ENCODE measurements at places on chromosomes 7 and 10.

DNA sequence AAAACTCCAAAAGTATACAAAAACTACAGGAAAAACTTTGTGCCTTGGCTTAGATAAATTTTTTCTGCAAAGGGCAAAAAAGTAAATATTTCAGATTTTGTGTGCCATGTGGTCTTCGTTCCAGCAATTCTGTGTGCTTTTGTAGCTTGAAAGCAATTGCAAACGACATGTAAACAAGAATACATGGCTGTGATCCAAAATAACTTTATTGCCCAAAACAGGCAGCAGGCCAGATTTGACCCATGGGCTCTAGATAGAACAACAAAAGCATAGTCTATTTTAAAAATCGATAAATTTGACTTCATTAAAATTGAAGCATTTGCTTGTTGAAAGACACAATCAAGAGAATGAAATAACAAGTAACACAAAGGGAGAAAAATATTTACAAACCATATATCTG lies 336.6 kb downstream of the HPSE2 start:
- DNase-seq = no peak

GRCh38 chr7:27106181-27106900 lies 3.9 kb upstream of the HOXA2 start:
- peak; percentile 41 for DNase-seq

DNA sequence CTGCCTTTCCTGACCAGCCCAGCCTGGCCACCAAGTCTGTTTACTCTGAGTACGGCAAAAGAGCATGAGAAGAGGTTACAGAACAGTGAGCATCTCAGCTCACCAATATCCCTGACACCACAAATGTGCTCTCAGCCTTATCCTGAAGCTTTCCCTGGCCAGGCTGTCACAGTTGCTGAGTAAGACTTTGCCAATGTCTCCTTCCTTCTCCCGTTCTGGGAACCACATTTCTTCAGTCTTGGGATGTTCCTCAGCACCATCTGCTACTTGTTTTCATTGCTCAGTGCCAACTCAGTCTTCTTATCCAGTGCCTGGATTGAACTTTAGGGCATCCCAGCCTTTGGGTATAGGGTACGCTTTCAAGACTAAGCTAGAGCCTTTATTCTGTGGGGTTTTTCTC lies 7.1 kb upstream of the KCNIP2 start:
- no peak for DNase-seq

GRCh38 chr10:75353183-75353582 lies 48.4 kb downstream of the ZNF503 start:
- no peak for DNase-seq

DNA sequence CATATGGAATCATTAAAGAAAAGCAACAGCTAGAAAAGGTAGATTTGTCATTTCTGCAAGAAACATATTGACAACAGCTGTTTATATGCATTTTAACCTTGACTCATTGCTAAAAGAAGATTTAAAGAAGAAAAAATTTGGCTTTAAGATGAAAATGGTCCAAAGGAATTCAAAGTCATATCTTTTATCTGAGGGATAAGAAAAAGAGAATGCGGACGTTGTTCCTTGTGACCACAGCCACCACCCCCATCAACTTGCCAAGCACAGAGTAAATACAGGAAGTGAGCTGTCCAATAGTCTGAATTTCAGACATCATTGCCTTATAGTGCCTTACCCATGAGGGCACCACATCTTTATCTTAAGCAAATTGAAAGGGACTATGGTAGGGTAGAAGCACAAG lies 7.3 kb upstream of the CRPPA start:
- DNase-seq = no peak

DNA sequence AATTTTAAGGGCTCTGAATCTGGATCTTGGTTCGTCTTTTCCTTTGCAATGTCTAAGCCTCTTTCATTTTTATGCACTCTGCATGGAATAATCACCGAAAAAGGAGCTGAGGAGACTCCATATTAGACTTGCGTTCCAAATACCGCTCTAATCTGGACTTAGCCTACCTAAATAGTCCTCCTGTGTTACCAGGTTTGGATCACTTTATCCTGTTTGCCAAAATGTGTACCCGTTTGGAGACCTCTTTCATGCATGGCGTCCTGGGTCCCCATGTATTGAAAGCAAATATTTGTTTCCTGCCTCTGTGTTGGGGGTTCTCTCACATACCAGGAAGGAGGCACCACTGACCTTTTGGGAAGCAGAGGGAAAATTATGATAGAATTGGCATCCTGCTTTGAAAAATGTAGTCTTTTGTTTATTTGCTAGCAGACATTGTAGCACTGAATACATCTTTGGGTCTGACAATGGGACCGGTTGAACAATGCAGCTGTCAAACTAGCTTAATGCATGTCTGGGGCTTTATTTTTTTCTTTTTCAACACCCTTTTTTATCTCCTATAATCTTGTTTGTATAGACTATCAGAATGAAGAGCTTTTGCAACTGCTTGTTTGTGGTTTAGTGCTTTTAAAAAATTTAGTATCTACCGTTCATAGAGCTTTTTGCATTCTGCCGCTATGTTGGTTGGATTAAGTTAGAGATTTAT lies 11.8 kb upstream of the CELF2 start:
- DNase-seq = peak; percentile 65

- no peak for DNase-seq
These were observed 107.2 kb downstream of the HECTD2 start for GRCh38 chr10:91517394-91517793.

DNA sequence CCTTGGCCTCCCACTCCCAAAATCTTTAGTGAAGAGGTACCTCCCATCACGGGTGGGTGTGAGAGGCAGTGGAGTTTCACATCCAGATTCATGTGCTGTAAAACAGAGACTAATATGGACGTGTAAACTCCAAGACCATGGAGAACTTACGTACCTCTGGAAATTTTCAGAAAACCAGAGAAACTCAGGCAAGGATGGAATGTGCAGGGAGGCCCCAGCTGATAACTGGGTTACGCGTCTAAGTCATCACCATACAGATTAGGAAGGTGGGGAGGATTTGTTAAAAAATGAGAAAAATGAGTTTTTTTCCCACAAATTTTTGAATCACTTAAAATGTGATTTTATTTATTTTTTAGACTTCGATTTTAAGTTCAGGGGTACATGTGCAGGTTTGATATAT lies 16.3 kb upstream of the STN1 start:
- DNase-seq = no peak

GRCh38 chr10:102429468-102429867 lies 2.9 kb downstream of the CUEDC2 start:
- no peak for DNase-seq

DNA sequence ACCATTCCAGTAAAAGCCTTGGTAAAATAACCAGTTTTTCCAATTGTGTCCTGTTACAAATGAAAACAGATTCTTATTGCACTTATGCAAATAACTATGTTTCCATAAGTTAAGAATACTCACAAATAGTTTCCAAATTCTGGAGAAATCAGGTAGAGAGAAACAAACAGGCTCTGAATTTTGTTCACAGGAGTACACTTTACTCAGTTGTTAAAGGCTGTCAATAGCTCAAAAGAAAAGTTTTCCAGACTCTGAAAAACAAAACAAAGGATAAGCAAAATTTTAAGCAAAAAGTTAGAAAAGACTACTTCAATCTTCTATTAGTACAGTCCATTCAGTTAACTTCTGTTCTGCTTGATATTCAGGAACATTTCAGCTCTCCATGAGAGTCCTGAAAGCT lies 32.8 kb upstream of the ZNF365 start:
- DNase-seq = no peak

DNA sequence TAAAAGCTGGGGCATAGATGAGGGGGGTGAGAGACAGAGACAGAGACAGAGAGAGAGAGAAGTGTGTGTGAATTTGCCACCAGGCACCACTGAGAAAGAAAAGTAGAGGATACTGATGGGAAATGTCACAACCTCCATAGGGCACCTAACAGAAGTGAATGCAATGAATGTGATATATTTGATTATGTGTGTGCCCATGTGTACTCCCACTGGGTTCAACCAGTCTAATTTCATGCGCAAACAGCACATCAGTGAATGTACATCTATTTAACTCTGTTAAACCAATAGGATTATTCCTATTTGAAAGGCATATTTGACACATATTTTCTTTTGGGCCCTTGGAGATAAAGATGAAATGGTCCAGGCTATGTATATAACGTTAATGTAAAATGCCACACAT lies 241.3 kb downstream of the KCNMA1 start:
- no peak for DNase-seq

DNA sequence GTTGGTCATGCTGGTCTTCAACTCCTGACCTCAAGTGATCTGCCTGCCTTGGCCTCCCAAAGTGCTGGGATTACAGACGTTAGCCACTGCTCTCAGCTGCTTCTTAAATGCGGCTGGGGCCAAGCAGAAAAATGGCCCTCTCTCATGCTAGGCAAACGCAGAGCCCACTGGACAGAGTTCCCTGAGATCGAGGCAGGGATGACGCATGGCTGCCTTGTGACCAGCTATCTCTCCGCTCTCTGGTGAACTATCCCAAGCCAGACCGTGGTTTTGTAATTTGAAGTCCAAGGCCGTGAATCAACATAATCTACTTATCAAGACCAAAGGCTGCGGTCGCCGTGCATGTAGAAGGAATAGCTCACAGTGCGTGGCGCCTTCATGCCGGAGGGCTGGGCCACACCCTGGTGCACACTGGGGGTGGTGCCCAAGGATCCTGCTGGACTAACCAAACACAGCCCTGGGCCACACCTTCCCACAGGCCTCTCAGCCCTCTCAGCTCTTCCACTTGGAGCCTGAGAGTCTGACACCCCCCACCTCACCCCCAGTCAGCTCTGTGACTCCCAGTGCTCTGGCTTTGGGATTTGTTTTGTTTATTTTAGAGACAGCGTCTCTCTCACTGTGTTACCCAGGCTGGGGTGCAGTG lies 88.1 kb upstream of the CUX1 start:
- no peak for DNase-seq

GRCh38 chr7:95986178-95986764 lies 213.9 kb downstream of the DYNC1I1 start:
- DNase-seq = no peak
